Kasumi-1 (cell line): ENCODE measurements at places on chromosomes 3 and 15.

DNA sequence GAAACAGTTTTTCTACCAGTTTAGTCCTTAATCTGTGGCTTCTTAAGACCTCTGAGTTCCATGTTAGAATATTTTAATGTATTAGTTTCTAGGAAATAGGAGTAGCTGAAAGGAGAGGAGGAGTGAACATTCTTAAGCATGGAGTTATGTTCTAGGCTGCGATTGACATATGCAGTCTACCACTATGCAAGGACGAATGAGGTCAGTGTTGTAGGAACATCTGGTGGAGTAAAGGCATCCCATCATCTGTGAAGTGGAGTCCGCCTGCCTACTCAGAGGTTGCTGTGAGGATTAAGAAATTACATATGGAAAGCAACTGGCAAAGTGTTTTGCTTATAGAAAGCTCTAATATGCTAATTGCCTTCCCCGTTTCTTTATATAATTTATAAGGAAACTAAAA lies 45.1 kb downstream of the SNAPC5 start:
- DNase-seq = no peak

DNA sequence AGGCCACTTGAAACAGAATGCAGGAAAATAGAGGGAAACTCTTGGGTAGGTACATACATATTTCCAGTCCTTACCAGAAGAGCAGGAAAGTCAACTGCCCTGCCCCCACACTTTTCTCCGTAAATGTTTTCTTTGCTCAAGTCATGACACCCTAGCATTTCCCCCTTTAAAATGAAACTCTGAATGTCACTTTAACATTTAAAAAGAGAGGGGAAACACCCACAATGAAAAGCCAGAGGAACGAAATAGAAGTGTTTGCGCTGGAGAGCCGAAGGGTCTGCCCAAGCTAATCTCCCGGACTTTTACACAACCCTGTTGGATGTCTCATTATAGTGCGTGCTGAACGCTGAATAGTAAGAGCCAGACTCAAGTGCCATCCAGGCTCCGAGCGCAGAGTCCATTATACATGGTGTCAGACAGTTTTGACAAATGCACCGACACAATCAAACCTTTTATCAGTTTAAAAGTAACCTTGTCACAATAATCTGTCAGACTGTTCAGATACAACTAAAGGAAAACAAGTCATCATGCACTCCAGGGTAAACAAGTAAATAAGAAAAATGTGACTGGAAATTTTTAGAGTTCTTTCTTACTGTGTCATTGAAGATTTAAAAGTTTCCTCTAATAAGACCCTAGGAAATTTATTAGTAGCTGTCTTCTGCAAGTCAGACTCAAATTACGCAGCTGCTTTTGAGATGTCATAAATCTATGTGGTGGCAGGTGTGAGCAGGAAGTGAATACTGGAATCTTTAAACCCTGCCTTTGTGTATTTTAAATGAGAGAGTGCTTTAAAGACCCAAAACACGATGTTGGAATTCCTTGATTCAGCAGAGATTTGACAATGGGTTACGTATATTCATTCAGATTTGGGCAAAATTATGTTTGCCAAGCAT lies 159.8 kb downstream of the RBMS3 start:
- DNase-seq = no peak

GRCh38 chr15:42329161-42329560 lies 30.1 kb upstream of the CAPN3 start:
- DNase-seq = no peak

- no peak for DNase-seq
These were observed 136.7 kb upstream of the ADAMTS9 start for GRCh38 chr3:64824394-64824909.

DNA sequence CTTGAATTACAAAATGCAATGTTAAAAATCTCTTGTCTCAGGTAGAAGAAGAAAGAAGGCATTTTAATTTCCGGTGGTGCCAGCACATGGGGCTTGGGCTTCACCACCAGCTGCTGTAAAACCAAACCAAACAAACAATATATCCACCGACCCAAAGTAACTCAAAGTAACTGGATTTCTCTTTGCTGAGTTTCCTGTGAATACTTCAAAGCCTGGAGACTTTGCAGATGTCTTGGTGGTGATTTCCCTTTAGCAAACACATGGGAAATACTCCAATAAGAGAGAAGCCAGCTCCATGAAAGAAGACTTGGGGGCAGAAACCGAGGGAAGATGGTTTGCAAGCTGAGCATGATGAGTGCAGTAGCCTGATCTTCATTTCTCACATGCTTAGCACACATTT lies 62.6 kb downstream of the EIF4E3 start:
- DNase-seq = no peak

DNA sequence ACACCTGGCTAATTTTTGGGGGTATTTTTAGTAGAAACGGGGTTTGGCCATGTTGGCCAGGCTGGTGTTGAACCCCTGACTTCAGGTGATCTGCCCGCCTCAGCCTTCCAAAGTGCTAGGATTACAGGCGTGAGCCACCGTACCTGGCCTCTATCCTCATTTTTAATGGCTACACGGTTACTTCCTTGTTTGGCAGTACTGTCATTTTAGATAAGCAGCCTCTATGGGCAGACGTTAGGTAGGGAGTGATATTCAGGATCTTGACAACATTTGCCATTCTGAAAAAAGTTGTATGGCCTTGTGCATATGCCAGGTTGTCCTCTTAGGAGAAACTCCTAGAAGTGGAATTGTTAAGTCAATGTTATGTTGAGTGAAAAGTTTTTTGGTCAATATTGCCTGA lies 141.7 kb downstream of the ITPR1 start:
- DNase-seq = no peak

- no peak for DNase-seq
These were observed 295.3 kb downstream of the RBMS3 start for GRCh38 chr3:29576181-29576580.

DNA sequence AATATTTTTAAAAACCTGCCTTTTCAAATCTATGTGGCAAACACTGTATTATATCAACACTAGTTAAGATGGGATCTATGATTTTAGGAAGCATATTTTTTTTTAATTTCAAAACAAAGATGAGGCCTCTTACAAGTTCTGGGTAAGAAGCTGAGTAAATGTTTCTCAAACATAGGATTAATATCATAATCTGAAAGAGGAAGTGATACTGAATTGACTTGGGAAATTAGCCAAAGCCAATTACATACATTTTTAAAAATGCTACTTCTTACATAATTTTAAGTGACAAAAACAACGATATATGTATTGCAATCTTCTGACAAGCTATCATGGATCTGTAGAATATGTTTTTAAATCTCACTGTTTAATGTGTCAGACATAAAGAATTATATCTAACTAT lies 135.1 kb upstream of the UBP1 start:
- DNase-seq = no peak

DNA sequence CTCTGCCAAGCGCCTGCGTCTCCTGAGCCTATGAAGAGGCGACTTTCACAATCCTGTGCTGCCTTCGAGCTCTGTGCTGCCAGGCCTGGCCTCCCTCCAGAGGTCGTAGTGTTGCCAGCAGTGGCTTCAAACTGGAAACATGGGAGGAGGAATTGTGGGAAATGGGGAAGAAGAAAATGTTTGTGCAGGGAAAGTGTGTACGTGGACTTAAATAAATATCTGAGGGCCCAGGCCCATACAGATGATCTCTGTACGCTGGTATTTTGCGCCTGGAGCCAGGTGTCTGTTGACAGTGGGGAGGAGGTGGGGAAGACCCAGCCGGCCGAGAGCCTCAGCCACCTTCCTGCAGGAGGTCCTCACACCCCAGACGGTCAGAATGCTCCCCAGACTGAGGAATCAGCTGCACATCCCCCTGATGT lies 44.6 kb downstream of the ZBTB38 start:
- DNase-seq = no peak

- no peak for DNase-seq
These were observed 6.7 kb downstream of the ZNF860 start for GRCh38 chr3:31988271-31988670.

DNA sequence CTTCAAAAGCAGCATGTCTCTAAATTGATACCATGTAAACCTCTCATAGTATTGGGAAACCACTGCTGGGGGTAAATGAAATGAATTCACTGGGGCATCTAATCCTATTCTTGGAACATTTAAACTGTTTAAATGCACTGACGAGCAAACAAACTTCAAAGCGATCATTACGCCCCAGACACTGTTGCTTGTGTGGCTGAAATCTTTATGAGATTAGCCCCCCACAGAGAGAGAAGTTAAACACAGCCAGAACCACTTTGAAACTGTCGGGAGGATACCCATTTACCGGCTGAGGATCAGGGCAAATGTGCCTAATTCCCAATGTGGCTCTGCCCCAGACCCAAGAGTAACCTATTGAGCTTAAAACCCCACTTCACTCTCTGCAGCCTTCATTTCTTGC lies 308.4 kb upstream of the CDIN1 start:
- DNase-seq = no peak

GRCh38 chr15:78065284-78065872 lies 12.1 kb downstream of the TBC1D2B start:
- DNase-seq = peak; percentile 33

DNA sequence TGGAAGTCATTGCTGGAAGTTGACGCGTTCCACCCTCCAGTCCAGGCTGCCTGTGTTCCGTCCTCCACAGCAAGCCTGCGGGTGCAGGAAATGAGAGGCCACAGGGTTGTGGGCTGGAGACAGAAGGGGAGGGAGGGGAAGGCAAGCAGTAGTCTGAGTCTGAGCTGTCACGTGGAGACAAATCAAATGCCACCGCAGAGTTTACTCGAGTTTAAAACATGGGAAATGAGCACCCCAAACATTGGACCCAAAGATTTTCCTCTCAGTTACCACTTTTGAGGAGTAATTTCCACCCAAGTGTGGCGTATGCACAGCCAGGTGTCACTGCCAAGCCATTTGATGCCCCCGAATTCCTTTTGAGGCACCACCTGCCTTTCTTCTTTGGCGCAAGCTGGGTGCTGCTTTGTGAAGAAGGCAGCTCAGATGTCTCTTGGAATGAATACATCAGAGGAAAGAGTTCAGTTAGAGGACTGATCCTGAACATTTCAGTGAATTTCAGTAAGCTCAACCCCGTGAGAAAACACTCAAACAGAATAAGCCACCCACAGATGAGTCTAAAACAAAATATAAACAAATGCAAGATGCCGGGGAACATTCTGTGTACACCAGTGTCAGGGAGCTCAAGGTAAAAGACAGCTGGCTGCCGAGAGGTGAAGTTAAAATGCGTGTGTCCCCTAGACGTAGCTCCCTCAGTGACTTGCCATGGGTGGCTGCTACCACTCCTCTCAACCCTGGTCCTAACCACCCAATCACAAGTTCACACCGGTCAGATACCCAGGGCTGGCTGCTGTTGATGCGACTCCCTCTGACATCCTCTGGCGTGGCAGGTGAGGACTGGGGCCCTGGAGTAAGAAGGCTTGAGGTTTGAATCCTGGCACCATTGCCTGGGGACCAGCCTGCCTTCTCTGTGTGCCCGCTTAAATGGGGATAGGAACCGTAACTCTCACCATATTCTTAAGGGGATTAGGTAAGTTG lies 203.8 kb downstream of the UACA start:
- DNase-seq = peak; percentile 68

DNA sequence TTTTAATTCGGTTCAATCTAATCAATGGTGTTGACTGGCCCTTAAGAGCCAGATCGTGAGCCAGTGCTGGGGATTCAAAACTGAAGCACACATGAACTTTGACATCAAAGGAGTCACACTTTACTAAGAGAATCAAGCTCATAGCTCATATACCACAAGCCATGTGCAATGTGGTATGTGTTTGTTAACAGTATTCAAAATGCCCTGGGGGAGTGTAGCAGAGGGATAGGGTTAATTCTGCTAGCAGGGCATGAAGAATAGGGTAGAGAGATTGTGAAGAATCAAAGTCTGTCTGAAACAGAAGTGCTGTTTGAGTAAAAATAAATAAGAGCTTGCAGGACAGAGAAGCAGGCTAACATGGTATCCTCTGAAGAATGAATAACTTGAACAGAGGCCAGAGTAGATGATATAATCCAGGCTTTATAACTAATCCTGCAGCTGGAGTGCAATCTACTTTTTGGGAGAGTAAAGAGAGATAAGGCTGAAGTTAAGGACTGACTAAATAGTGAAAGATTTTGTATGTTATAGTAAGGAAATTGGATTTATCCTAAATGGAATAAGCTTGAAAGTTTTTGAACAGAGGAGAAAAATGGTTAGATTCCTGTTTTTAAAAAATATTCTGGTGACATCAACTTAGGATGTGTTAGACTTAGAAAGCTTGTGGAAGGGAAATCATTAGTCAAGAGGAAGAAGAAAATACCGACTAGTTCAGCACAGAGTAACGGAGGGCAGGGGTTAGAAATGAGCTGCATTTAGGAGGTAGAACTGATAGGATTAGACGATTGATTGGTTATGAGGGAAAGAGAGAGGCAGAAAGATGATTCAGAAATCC lies 292.0 kb downstream of the NFKBIZ start:
- DNase-seq = no peak

DNA sequence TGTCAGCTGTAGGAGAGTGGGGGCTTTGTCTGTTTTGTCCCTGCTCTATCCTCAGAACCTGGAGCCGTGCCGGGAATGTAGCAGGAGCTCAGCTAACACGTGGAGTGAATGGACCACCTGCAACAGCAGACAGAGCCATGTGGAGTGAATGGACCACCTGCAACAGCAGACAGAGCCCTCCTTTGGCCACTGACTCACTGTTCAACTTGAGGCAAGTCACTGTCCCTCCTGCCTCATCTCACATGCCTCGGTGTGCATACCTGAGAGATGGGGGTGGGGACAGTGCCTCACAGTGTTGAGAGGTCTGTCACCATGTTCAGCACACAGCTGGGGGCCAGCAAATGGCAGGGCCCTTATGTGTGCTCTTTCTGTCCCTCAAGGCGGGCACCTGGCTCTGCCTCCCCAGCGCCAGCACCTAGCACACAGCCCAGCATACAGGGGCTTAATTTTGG lies 27.9 kb downstream of the FEM1B start:
- no peak for DNase-seq

- DNase-seq = no peak
These were observed 44.4 kb upstream of the GALNT15 start for GRCh38 chr3:16130066-16130465.

DNA sequence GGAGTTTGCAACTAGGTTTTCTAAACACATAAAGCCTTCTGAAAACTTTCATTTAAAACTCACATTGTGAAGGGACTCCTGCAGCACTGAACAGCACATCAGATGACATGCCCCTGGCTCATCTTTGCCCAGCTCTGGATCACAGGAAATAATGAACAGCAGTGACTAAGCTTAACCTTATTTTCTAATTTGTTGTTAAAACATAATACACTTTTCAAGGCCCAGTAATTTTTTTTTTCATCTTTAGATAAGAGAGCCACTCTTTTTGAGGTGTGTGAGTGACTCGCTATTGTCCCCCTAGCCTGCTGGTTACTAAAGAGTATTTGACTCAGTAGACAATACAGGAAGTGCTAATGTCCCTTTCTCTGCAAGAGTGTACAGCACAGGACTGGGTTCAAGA lies 204.0 kb downstream of the OSBPL10 start:
- DNase-seq = no peak
